ENCODE measurements at places on chromosomes 1 and 21.

DNA sequence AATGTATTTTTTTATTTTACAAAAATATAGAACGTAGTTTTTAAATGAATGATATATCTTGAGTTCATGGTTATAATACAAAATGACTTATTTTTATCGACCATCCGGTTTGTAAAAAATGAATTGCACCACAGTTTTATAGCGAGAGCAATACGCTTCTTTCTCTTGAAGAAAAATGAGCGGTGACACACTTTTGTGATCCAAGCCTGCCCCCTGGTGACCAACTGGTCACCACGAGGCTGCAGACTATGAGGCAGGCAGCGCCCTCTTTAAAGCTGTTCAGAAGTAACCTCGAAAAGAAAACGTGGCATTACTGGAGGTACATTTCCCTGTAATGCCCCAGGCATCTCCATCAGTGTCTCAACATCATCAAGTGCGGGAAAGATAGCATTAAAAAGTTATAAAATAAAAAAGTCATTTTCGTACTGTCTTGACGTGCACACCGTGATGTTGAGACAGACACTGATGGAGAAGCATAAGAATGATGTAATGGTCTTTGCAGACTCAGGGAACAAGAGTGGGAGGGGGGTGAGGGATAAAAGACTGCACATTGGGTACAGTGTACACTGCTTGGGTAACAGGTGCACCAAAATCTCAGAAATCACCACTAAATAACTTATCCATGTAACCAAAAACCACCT lies 734.2 kb upstream of the ADAMTS5 start:
- peak; percentile 13 for DNase-seq

DNA sequence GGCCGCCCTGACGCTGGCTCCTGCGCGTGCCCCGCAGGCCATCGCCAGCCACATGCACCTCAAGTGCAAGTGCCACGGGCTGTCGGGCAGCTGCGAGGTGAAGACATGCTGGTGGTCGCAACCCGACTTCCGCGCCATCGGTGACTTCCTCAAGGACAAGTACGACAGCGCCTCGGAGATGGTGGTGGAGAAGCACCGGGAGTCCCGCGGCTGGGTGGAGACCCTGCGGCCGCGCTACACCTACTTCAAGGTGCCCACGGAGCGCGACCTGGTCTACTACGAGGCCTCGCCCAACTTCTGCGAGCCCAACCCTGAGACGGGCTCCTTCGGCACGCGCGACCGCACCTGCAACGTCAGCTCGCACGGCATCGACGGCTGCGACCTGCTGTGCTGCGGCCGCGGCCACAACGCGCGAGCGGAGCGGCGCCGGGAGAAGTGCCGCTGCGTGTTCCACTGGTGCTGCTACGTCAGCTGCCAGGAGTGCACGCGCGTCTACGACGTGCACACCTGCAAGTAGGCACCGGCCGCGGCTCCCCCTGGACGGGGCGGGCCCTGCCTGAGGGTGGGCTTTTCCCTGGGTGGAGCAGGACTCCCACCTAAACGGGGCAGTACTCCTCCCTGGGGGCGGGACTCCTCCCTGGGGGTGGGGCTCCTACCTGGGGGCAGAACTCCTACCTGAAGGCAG lies 23.4 kb upstream of the ARF1 start:
- DNase-seq, result no peak

GRCh38 chr1:85065550-85065949 lies 17.2 kb upstream of the MCOLN3 start:
- no peak for DNase-seq

GRCh38 chr1:160952129-160952510 lies 2.5 kb downstream of the ITLN2 start:
- no peak for DNase-seq

- no peak for DNase-seq
These were observed 220.8 kb downstream of the NRIP1 start for GRCh38 chr21:14844001-14844400.

DNA sequence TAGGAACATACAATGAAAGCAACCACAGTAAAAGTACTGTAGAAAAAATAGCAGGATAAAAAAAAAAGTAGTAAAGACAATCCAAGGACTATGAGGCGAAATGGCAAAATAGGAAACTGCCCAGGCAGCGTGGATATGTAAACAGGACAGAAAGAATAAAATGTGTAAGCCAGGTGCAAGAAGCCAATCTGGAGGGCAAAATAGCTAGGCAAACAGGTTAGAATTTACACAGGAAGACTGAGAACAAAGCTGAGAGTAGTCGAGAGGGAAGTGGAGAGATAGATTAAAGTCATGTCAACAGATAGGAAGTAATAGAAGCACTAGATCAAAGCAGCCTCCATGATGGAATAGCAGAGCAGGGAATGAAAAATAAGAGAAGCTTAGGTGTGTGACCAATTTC lies 124.2 kb upstream of the B3GALT2 start:
- no peak for DNase-seq

- DNase-seq, result no peak
These were observed 48.8 kb downstream of the ZC3H11B start for GRCh38 chr1:219564109-219564508.

- no peak for DNase-seq
These were observed 209.9 kb upstream of the SGIP1 start for GRCh38 chr1:66323958-66324625.

DNA sequence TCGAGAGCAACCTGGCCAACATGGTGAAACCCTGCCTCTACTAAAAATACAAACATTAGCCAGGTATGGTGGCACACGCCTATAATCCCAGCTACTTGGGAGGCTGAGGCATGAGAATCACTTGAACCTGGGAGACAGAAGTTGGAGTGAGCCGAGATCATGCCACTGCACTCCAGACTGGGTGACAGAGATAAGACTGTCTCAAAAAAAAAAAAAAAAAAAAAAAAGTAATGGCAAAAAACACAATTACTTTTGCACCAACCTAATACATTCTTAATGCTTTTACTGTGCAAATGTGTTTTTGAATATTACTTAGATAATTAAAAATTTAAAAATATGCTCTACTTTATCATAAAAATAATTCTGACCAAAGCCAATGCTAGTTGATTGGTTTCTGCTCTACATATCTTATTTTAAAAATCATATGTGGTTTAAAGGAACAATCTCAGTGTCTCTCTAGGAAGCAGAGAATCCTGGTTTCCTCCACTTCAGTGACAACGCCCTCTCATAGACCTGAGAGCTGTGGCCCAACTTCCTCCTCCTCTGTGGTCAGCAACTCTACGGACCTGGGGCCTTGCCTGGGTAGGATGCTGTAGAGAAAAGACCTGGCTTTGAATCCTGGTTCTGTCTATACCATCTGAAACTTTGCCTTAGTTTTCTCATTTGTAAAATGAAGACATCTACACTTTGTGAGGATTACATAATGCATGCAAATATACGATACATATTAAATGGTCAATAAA lies 64.7 kb downstream of the TGFBR3 start:
- DNase-seq, result no peak

- DNase-seq, result no peak
These were observed 49.1 kb downstream of the RAP1GAP start for GRCh38 chr1:21620011-21620410.

GRCh38 chr1:76238094-76238628 lies 163.6 kb downstream of the ST6GALNAC3 start:
- DNase-seq, result no peak

DNA sequence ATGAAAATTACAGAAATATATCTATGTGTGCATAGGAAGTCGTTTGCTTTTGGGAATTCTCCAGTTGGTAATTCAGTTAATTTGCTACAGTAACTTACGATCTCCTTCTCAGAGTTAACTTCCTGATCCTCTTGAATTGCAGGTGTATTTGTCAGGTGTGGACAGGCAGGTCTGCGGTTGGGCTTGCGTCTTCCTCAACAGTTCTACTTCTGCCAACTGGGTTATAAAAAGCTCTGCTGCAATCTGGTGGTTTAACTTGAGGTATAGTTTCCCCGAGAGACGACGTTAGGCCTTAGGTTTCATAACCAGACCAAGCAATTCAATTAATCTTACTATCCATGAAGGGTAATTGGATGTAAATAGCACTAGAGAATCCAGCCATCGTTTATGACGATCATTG lies 88.2 kb downstream of the GABPA start:
- no peak for DNase-seq

GRCh38 chr21:41321211-41321907 lies 4.8 kb downstream of the FAM3B start:
- no peak for DNase-seq

DNA sequence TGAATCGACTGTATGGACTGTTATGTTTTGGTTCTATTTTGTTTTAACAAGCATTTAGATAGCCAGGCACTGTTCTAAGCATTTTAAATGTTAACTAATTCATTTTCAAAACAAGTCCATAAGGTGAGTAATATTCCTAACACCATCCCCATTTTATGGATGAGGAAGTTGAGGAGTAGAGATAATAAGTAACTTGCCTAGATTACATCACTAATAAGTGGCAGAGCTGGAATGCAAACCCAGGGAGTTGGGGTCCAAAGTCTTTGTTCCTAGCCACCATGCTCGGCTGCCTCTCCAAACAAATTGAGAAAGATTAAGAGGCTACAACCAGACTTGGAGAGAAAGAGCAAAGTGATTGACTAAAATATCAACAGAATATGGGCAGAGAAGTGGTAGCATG lies 12.6 kb upstream of the LEPR start:
- DNase-seq, result no peak

GRCh38 chr1:85393490-85393889 lies 71.5 kb downstream of the DDAH1 start:
- DNase-seq, result no peak

Measured in amygdala (tissue), 56 donors.